ENCODE measurements at places on chromosomes 2 and 18.

- no peak for DNase-seq
Observed at GRCh38 chr2:173400760-173401159, 46.1 kb downstream of the CDCA7 start.

- DNase-seq = no peak
Observed at GRCh38 chr2:8984157-8984556, 19.3 kb downstream of the MBOAT2 start.

DNA sequence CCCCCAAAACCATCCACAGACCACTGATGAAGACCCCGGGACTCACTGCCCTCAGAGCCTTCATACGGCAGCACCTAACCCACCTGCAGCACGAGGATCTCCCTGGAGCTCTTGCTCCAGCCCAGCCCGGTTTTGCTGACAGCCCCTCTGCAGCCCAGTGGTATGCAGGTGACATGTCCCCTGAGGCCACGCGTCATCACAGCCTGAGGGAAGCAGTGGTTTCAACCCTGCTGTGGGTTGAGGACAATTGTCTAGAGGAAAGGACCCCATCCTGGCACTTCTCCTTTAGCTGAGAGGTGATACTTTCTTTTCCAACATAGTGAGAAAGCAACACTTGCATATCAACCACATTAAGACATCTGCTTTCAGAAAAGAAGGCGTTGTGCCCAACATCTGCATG lies 134.0 kb downstream of the SEPTIN10 start:
- DNase-seq = no peak

- no peak for DNase-seq
Observed at GRCh38 chr2:10486091-10486490, 38.0 kb upstream of the ODC1 start.

GRCh38 chr2:215949991-215950404 lies 63.4 kb downstream of the MREG start:
- no peak for DNase-seq

GRCh38 chr2:152099367-152100050 lies 665 bp upstream of the CACNB4 start:
- no peak for DNase-seq

GRCh38 chr2:208182835-208183234 lies 7.0 kb downstream of the C2orf80 start:
- no peak for DNase-seq

GRCh38 chr18:6493194-6493593 lies 78.5 kb upstream of the L3MBTL4 start:
- DNase-seq = no peak

DNA sequence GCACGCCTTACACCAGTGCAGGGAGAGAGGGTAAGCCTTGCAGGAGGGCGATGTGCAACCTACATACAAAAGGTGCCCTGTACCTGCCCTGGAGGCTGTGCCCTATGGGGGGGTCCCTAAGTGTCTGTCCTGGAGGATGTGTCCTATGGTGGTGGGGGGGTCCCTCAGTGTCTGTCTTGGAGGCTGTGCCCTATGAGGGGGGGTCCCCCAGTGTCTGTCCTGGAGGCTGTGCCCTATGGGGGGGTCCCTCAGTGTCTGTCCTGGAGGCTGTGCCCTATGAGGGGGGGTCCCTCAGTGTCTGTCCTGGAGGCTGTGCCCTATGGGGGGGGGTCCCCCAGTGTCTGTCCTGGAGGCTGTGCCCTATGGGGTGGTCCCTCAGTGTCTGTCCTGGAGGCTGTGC lies 216.6 kb downstream of the HDAC4 start:
- DNase-seq = no peak

DNA sequence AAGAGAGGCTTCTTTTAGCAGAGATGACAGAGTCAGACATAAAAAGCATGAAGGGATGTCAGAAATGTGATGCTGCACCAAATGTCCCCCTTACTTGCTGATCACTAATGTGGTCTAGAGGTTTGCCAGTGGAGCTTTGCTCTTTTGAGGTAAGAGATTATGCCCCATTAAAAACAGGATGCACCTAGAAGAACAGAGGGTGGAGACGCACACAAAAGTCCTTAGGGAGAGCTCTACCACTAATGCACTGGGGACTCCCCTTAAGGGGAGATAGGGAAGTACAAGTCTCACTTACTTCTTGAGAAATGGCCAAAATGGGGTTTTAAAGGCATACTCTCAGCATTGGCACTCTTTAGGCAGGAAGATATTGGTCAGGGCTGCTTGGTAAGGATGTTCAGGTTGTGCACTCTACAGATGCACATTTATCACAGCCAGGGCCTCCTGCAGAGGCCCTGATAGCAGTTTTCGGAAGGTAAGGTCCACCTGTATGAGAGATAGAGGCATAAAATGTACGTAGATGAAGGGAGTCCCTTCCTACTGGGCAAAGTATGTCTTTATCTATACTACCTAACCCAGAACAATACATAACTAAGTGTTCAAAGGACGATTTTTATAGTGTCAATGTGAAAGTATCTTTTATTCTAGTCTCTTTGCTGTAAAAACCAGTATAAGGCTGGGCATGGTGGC lies 17.0 kb upstream of the SCYGR1 start:
- no peak for DNase-seq

DNA sequence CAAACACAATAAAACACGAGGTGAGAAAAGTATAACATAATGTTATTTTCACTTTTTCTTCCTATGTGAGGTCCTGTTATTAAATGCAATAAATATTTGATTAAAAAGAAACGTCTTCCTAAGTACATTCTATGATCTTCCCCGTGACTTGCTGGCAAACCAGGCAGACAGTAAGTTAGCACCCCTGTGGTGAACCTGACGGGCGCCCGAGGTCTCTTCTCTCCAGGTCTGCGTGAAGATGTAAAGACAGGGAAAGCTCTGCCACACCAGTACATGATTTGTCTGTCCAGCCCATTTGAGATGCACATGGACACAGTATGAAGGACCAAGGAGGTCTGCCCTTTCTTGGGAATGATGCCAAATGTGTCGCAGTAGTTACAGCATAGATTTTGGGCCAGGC lies 57.6 kb downstream of the PTH2R start:
- no peak for DNase-seq

- DNase-seq = no peak
Observed at GRCh38 chr2:211900518-211900917, 638.1 kb downstream of the ERBB4 start.

DNA sequence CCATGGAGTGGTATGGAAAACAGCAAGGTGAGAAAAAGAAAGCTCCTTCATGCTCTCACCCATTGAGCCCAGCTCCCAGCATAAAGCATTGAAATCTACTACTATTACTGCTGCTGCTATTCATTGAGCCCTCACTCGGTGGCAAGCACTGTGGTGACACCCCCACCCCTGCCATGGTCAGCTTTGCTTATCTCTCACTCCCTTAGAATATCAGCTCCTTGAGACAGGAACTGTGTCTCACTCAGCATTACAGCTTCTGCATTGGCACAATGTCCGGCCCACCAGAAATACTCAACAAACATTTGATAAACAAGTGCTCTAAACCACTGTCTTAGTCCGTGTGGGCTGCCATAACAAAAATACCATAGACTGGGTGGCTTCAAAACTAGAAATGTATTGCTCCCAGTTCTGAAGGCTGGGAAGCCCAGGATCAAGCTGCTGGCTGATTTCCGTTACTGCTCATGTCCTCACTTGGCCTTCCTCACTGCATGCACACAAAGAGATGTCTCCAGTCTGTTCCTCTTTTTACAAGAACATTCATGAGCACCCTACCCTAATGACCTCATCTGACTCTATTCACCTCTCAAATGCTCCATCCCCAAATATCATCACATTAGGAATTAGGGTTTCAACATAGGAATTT lies 116.3 kb downstream of the ZBTB7C start:
- no peak for DNase-seq

Measured in stimulated activated CD4-positive, alpha-beta T cell treated with anti-CD3 and anti-CD28 coated beads, Interleukin-15, amount 100 ng/mL, for 1 hour (primary cell).